ENCODE measurements at places on chromosomes 5 and 9.

DNA sequence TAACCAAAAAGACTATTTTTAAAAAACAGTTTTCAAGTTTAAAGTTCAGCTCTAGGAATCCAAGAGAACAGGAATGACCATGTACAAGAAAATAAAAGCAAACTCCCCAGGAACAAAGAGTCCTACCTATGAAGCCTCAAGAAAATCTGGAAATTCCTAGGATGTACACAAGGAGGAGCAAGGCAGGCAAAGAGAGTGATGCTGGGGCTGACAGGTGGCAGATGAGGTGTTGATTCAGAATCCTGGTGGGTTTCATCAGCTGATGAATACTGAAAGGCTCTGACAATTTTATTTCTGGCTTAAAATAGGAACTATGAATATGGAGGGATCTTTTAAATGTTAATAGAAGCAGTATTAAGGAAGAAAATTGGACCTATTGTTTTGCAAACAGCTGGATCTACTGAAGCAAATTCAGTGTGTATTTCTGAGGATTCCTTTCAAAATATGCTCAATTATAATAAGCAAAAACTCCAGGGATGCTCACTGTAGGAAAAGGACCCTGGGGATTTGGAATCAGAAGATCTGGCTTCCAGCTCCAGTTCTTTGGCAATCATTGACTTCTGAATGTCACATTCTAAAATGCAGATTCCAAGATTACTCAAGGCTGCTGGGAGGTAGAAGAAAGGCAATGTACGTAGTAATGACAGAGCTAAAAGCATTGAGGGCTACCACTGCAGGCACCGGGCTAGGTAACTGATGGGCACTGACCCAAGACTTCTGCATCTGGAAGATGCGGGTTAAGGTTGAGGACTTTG, 28.0 kb upstream of the SH3RF2 start:
- DNase-seq, result no peak

DNA sequence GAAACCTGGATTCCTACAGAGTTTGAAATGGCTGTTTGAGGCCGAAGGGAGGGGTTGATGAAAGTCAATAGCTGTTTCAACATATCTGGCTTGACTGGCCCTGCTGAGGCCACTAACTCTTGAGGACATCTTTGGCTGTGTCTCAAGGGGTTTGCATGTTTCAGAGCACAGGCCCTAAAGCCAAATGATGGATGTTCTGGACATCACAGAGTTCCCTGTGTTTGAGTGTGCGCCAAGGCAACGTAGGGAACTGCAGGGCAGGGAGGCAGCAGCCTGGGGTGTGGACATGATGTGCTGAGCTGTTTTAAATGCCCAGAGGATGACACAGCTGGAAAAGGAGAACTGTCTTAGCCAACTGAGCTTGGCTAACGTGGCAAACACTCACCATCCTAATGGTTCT, 89.6 kb downstream of the RAPGEF1 start:
- no peak for DNase-seq

DNA sequence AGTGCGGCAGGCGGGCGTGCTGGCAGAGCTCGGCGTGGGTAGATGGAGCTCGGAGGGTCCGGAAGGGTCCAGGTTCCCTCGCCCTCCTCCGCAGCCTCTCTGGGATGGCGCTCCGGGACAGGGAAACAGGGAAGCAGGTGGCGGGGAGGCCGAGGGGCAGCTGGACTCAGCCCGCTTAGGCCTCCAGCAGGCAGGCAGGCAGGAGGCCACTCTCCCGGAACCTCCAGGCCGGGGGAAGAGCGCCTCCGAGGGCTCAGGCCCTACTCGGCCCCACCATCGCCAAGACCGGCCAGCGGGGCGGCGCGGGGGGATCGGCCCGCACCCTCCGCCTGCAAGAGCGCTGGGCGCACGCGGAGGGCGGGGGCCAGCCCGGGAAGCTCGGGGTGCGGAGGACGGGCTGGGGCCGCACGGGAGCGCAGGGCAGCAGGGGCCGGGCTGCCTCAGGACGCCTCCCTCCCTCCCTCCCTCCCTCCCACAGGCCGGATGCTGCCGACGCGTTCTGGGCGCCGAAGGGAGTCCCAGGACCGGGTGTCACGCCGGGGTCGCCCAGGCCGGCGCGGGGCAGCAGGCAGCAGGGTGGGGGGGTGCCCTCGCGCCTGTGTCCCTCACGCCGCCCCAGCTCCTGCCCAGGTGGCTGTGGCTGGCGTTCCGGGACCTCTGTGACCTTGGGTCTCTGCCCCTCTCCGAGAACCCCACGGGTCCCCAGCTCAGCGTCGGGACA, 977 bp downstream of the MGAT4B start:
- DNase-seq, result no peak

GRCh38 chr5:137636830-137637714, 98.8 kb downstream of the KLHL3 start:
- no peak for DNase-seq

DNA sequence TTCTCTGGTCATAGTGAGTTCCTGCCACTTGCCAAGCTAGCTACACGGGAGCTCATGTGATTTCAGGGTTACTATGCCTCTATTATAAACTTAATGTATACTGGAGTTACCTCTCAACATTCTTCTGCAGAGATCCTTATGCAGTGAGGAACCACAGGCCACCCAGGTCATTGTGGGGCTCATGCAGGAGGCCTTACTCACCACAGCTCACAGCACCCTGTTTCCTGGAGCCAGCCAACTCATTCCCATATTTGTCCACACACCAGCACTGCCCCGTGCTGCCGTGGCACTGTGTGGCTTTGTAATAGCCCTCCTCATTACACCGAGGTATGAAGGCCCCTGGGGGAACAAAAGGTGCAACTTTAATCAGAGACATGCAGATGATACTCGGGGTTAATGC, 520.0 kb downstream of the SPOCK1 start:
- no peak for DNase-seq

All from NCI-H1417 (cell line).